ENCODE measurements at places on chromosomes 7 and 10.
A peak's percentile ranks its signal among the peaks of the same experiment; 100 is the strongest.

DNA sequence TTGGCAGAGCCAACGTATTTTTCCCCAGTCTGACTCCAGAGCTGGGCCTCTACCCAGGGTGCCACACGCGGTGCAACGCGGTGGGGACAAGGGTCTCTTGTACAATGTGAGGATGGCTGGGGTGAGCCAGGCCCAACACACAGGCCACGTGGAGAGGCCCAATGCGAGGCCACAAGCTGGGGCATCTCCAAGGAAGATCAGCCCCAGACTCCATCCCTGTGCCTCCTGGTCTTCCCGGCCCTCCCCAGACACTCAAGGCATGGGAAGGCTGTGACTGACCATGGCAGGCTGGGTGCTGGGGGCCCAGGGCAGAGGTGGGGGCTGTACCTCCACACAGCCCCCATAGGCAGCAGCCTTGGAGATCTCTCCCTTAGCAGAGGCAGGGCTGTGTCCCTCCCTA, 135.3 kb upstream of the FAM20C start:
- DNase-seq, result no peak

DNA sequence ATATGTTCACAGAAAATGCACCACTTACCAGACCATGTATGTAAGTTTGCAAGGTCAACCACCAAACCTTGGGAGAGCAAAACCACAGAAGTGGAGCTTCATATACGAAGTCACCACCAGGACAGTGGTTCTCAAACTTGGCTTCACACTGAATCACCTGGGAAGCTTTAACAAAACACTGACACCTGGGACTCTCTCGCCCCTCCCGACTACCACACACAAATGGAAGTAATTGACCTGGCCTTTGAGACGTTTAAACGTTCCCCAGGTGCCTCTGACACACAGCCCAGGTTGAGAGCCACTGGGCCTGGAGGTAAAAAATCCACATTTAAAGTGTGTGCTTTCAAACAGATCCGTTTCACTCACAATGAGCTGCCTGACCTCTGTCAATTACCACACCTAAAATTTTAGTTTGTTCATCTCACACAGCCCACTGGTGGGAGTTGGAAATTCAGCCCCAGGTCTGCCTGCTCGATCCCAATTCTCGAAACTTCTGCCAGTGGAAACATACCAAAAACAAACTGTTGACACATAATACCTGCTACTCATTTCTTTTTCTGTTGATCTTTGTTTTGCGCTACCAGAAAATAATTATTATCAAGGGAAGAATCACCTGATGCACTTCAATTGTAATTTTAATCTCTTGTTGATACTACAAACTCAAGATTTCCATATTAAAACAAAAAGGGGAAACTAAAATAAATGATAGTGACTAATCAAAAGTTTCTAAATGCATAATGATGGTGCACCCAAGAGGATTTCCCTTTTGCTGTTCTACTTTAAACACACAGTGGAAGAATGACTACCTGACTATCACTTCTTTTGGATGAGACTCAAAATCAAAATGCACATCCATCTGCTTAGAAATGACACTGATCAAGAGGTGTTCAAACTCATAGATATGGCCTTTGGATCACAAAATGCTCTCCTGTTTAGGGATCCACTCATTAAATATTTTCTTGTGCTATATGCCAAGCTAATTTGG, 26.6 kb downstream of the CDNF start:
- DNase-seq, result peak; percentile 6

- DNase-seq, result peak; percentile 95
Measured at GRCh38 chr10:103281753-103282152, 4.8 kb downstream of the INA start.

DNA sequence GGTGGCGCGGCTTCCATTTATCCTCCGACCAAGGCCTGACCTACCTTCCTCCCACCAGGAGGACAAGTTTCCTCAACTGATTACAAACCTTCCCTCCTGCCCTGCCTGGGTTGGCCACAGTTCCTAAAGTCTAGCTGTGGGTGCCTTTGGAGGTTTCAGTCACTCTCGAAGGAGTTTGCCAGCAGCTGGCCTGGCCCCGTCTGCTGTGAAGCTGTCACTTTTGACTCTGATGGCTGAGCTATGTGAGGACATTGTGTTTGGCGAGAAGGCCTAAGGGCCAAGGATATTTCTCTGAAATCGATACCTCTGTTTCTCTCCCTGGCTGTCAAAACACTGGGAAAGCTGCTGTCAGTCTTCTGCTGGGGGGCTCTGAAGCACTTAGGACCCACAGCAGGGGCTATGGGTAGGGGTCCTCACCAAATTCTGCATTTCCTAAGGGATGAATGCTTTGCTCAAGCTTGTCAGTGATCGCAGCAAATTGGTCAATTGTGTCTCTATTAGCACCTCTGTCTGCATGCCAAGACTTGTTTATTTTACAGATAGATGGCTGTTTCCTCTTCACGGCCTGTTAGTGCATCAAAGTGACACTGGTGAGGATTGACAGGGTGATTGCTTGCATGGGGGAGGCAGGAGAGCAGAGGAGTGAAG, 31.9 kb upstream of the SAMD8 start:
- DNase-seq, result peak; percentile 86

DNA sequence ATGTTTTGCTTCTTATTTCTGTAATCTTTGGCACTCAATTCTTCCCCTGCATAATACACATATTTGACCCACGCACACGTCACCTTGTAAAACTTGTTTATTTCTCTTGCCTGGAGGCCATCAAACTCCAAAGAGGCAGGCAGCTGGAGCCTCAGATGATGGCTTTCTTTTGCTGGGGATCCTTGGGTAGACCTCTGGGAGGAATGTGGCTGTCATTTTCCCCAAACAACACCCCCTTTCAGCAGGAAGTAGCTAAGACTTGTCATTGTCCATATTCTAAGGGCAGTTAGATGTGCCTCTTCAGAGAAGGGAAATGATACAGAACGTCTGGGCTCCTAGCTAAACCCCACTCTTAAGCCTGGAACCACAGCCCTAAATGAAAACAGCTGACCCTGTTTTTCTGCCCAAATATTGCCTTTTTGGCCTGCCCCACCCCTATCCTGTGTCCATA, 111.3 kb downstream of the ITGB8 start:
- DNase-seq, result no peak

- peak; percentile 86 for DNase-seq
Measured at GRCh38 chr10:86363184-86363832, 3.3 kb downstream of the GRID1 start.

DNA sequence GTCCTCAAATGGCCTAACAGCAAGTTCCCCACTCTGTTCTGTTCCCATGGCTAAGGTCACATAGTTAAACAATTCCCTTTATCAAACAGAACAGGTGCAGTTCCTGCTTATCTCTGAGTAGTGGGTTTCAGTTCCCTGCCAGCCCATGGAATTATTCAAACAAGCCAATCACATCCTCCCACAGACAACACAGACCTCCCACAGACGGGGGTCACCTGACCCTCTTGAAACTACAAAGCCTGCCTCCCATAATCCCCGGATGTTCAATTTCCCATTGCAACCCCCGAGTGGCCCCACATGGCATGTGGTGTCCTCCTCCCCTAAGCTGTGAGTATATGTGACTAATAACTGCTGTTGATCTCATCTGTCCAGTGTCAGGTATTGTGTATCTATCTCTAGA, 64.1 kb downstream of the TMEM168 start:
- no peak for DNase-seq

- DNase-seq, result no peak
Measured at GRCh38 chr10:62196528-62196927, 72.1 kb downstream of the RTKN2 start.

DNA sequence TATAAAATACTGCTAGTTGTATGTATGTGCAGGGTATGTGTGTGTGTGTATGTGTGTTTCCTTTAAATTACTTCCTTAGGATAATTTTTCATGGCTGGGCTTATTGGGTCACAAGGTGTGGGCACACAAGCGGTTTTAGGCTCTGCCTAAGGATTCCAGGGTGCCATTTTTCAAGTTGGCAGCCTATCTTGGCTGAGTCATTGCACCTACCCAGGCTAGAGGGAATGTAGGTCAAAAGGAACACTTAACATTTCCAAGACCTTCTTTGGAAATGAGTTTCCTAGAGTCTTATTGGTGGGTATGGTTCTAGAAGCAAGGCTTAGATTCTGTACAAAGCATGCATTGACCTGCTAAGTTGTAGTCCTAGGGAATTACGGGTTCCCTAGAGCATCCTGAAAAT, 642.1 kb downstream of the LRMDA start:
- DNase-seq, result no peak

GRCh38 chr7:94109556-94109955, 105.4 kb upstream of the BET1 start:
- DNase-seq, result no peak

DNA sequence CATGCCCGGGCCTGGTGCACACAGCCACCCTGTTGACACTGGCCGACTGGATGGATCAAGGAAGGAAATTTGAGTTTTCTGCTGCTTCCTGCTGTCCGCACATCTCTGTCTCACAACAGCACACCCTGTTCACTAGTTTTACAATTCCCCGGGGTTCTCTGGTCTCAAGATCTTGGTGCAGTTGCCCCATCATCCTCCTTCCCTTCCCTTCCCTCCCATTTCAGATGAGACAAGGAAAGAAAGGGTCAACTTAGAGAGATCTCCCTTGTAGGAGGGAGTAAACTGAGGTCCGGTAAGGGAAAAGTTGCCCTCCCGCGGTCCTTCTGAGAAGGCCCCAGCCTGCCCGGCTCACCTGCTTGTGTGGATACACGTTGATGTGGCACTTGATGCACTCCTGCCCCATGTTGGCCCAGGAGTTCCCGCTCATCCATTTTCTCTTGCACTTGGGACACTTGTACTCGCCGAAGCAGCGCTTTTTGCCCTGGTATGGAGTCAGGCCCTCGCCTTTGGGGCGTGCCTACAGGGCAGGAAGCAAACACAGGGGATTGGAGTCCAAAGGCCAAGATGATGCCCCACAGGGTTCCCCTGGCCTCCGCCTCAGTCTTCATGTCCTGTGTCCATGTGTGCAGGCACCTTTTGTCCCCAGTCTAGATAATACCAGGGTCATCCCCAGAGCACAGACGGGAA, 46.8 kb downstream of the PPIF start:
- DNase-seq, result no peak

DNA sequence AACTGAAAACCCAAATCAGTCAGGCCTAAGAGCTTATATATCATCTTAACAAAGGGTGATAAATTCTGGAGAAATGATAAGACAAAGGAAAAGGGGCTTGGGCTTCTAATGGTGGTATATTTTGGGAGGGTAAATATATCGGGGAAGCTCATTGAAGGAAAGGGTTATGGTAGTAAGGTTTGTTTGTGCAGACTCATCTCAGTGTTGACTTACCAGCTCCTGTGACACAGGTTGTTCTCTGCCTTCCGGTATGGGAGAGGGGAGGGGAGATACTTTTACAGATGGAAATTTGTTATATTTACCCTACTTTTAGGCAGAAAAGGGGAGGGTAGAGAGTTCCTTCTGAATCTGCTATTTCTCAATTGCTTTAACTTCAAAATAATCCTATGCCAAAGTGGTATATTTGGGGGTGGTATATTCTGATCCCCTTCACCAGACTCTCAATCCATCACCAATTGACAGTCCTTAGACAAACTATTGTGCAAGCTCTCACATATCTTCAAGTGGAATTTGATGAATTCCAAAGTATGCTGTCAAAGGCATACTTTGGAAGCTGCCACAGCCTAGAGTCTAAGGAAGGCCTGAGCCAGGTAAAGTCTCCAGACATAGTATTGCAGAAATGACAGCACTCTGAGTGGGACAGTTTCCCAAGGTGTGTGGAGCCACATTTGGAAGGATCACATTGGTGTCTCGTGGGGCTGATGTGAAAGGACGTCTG, 13.3 kb upstream of the PAPSS2 start:
- DNase-seq, result no peak

DNA sequence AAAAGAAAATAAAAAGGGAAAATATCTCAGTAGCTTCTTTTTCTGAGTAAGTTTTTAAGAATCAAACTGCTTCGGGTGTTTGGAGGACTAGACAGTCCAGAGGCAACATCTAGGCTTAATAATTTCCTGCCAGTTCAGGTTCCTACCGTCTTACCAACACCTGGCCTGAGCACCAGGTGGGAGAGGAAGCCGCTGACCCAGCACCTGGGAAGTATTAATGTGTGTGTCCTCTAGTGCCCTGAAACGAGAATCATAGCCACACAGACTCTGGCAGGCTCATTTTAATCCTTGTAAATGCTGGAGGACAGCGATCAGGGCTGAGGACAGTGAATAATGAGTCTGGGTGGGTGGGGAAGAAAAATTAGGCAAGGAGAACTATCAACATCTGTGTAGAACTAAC, 137.4 kb downstream of the ZNF438 start:
- no peak for DNase-seq

GRCh38 chr10:118308664-118309063, 33.5 kb downstream of the FAM204A start:
- DNase-seq, result no peak

DNA sequence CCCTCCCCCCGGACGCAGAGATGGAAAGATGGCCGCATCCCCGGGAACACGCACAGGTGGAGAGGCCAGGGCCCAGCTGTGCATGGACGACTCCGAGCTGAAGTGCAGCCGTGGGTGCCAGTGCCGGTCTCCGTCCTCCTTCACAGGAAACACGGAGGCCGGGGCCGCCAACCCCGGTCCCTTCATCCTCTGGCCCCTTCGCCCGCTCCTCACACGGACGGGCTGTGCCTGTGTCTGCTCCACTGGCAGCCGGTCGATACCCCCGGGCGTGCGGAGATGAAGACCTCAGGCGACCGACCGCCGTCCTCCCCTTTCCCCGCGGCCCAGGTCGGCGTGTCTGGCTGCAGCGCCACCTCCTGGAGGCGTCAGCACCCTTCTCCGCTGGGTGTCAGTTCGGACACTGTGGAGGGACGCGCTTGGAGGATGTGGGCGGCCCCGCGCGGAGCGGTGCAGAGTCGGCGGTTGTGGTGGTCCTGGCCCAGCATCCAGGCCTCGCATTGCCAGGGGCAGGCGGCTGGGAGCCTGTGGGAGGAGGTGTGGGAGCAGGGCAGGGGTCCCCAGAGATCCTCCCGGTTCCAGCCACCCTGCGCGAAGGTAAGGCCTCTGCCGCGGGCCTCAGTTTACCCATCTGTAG, 9.9 kb downstream of the ZNF511 start:
- DNase-seq, result peak; percentile 83

GRCh38 chr10:31678575-31679516, 249.8 kb downstream of the ARHGAP12 start:
- no peak for DNase-seq

DNA sequence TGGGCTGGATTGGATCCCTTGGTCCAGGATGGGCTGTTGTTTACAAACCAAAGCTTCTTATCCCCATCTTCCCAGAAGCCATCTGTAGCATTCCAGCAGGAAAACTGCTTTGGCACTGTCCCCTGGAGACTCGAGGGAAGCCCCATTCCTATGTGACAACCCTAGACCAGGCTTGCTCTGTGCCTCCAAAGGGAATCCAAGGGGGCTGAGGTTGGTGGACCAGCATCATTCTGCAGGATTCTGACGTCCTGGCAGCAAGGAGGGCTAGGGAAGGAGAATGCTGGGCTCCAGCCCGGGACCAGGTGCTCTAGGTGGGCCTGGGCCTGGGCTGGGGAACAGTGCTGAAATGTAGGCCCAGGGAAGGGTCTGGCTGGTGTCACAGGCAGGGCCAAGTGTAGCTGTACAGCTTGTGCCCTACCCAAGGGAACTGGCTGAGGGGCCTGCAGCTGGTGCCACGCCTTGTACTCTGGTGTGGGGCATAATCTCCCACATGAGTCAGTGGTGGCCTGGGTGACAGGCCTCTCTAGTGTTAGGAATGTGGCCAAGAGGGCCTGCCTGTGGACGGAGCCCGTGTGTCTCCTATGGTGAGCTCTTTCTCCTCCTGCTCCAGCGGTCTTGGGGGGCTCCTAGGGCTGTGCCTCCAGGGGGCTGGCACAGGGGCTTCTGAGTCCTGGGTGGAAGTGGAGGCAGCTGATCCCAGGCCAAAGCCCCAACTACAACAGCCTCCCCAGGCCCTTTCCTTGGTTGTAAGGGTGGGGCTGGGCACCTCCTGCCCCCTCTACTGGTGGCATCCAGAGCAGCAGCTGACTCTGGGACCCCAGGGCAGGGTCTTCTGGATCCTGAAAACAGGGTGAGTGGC, 25.2 kb downstream of the TRIM8 start:
- peak; percentile 70 for DNase-seq
